ENCODE measurements at places on chromosomes 12 and 14. TPM values are rescaled to one million over a fixed set of nuclear protein-coding genes. Genes with fewer than 3 reads are reported as not detected.

Gene NT5DC3
- total RNA-seq = 3.9 TPM

Gene LALBA
- total RNA-seq = not detected

Gene CABP1
- total RNA-seq = 0.24 TPM

Gene GLS2
- 0.17 TPM for total RNA-seq

Gene SLC25A47
- total RNA-seq = not detected

Gene SLC35F4
- not detected for total RNA-seq

Gene SOAT2
- not detected for total RNA-seq

Gene HOXC11
- total RNA-seq = not detected

Gene KRT4
- not detected for total RNA-seq

Gene CCDC175
- total RNA-seq = not detected

Gene CAPS2
- total RNA-seq = 3.8 TPM

Gene TOMM20L
- total RNA-seq = not detected

Gene NOC4L
- total RNA-seq = 48.2 TPM

Gene SPTB
- total RNA-seq = 0.07 TPM

Gene ZNF891
- 1.7 TPM for total RNA-seq

Gene VIPAS39
- 22.0 TPM for total RNA-seq

Gene HSPB8
- not detected for total RNA-seq

Gene PTPRQ
- total RNA-seq = not detected

Gene RAN
- total RNA-seq = 1,486 TPM

Gene ACSS3
- total RNA-seq = not detected

Gene HPD
- not detected for total RNA-seq

Gene DTX1
- 1.2 TPM for total RNA-seq

Gene AMHR2
- total RNA-seq = not detected

Gene SSPN
- total RNA-seq = 1.3 TPM

Gene KRT75
- total RNA-seq = not detected

Gene MYRFL
- not detected for total RNA-seq

Gene SLC6A15
- not detected for total RNA-seq

Gene BEGAIN
- total RNA-seq = not detected

Gene SLC7A7
- 0.59 TPM for total RNA-seq

Gene ANO4
- total RNA-seq = not detected

Gene PLBD1
- not detected for total RNA-seq

Gene RNASE3
- not detected for total RNA-seq

Gene RGS6
- 0.08 TPM for total RNA-seq

Gene KRT6B
- total RNA-seq = not detected

Gene RTN1
- not detected for total RNA-seq

Gene GRIP1
- total RNA-seq = 3.2 TPM

Gene ART4
- not detected for total RNA-seq

Gene DACT1
- total RNA-seq = not detected

Gene DPF3
- 13.2 TPM for total RNA-seq
